NCI-H187 (cell line): ENCODE measurements at places on chromosomes 3 and 15.

- DNase-seq = no peak
Observed at GRCh38 chr3:109137761-109138160, 1.2 kb downstream of the C3orf85 start.

- DNase-seq = no peak
Observed at GRCh38 chr3:180359061-180359952, 242.7 kb upstream of the TTC14 start.

- DNase-seq = no peak
Observed at GRCh38 chr15:89435362-89435761, 61.0 kb downstream of the RHCG start.

- no peak for DNase-seq
Observed at GRCh38 chr15:91108421-91108820, 8.4 kb downstream of the SV2B start.

- DNase-seq = no peak
Observed at GRCh38 chr3:177626045-177626444, 428.8 kb upstream of the TBL1XR1 start.

DNA sequence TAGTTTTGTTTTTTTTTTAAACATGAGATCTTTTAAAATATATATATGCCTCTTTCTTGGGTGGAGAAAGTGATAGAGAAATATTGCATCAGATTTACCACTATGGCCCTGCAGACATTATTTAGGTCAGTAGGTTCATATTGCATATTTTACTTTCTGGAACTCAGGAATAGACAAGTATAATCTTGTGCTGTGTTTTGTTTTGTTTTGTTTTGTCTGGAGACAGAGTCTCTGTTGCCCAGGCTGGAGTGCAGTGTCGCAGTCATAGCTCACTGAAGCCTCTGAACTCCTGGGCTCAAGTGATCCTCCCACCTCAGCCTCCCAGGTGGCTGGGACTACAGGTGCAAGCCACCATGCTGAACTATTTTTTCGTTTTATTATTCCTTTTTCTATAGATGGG, 21.5 kb upstream of the DUT start:
- DNase-seq = no peak

DNA sequence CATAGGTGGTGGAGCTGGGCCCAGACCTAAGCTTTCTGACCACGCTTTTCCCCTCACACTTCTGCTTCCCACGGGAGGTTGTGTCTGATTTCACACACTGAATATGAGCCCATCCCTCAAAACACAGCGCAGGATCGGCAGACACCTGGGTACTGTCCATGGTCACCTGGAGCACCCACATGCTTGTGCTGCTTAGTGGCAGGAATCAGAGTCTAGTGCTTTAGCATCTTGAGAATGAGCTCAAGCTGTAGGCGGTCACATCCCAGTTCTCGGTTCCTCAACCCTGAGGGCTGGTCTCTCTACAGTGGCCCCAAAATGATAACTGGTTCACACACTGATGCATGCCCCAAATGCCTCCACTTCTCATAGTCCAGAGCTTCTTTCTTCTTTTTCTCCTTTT, 111.0 kb downstream of the SEMA5B start:
- no peak for DNase-seq

DNA sequence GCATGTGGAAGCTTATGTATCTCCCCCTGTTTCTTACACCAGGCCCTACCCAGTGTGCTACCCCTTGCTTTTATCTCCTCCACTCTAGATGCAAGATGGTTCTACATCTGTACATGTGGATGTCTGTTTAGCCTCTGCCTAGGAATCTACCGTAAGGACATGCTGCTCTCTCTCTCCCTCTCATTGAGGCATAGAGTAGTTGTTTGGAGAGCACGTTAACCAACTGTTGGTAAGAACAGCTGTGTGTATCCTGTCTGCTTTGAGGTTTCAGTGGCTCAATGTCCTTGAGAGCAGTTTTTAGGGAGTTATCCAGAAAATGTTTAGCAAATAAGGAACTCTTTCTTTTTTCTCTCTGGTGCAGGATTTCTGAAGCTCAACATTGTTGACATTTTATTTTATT, 152.8 kb downstream of the DNAJB8 start:
- DNase-seq = no peak

DNA sequence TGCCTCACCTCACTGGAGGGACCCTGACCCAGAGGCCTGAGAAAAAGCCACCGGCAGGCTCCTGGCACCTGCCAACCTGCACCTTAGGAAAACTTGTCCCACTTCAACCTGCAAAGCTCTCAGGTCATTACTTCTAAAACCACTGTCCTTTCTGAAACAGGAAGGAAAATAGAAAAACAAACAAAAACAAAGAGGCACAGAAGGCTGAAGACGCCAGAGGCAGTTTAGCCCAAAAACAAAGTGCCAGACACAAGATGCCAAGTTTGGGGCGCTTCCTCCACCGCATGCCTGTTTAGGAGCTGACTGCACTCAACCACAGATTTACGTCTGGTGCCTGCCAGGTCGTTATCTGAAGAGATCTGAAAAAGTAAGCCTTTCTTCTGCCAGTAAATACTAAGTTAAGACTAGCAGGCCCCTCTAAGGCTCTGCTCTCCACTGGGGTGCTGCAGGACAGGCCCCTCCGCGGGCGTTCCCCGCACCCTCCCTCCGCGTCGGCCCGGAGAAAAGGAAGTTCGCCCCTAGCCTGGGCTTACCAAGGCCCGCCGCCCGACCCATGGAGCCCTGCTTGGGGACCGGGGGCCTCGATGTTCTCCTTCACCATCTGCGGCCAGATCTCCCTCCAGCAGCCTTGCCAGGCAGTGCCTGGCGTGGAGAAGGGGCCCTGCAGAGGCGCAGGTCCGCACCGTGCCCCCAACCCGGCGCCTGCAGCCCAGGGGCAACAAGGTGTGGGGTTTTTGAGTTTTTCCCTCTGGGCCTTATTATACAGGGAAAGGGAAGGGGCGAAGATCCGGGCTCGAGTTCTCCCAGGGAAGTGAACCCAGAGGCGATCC, 1.3 kb downstream of the GOLGA8A start:
- no peak for DNase-seq

GRCh38 chr3:10240799-10241198, 7.5 kb upstream of the TATDN2 start:
- DNase-seq = no peak

- DNase-seq = no peak
Observed at GRCh38 chr3:194197981-194198695, 62.2 kb downstream of the HES1 start.

DNA sequence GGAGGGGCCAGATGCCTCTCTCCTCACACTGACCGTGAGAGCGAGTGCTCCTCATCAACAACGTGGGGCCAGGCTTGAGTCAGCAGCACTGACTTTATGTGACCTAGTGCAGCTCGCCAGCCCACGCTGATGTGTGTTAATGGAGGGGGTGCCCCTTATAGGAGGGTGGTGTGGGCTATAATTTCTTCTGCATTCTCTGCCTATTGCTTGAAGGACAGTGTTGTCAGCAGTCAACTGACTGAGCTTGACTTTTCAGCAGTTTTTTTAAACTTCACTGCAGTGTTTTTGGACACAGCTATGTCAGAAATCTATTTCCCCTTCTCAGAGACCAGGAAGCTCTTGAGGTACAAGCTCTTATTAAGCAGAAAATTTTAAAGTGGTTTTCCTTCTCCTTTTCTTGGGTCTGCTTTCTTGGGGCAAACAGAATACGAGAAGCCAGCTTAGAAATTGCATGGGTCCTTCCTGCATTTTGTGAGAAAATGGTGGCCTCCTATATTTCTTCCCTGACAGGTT, 304.8 kb upstream of the CTDSPL start:
- DNase-seq = no peak

- no peak for DNase-seq
Observed at GRCh38 chr15:69941706-69942495, 155.8 kb downstream of the TLE3 start.

DNA sequence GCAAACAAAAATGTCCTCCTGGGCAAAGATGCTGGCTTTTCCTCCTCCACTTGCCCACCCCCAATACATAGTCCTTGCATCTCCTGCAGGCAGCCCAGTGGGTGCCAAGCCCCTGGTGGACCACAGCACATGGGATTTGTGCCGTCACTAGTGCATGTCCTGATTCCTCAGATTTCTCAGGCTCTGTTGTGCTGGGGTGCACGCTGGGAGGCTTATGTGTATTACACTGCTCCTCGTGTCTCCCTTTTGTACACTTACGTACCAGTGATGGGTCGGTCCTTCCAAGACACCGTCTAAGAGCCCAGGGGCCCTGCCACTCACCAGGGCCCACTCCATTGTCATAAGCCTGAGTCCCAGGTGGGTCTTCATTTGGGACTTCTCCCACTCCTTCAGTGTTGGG, 70.1 kb downstream of the PLXNA1 start:
- DNase-seq = no peak

DNA sequence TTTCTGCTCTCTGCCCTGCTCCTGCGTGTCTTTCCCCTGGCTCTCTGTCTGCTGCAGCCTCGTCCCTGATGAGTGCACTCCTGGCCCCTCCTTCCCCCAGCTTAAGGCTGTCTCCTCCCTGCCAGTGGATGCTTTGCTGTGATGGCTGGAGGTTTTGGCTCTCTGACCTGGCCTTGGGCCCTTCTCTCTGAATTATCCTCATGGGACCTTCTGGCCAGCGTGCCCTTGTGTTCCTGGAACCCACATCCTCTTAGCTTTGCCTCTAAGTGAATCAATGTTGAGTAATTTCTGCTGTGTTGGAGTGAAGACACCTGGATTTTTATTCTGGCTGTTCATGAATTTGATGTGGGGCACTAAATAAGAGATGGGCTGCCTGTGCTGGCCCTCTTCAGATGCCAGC, 9.8 kb upstream of the TNFAIP8L3 start:
- DNase-seq = no peak

GRCh38 chr3:141266797-141267555, 35.4 kb downstream of the PXYLP1 start:
- no peak for DNase-seq
